Stimulated activated memory B cell treated with anti-CD40 and anti-IgM and Interleukin-4, amounts not matched to agents 10 μg/mL and 1 μg/mL and 100 μg/mL, for 72 hours (primary cell): ENCODE measurements at places on chromosomes 13 and 19.

DNA sequence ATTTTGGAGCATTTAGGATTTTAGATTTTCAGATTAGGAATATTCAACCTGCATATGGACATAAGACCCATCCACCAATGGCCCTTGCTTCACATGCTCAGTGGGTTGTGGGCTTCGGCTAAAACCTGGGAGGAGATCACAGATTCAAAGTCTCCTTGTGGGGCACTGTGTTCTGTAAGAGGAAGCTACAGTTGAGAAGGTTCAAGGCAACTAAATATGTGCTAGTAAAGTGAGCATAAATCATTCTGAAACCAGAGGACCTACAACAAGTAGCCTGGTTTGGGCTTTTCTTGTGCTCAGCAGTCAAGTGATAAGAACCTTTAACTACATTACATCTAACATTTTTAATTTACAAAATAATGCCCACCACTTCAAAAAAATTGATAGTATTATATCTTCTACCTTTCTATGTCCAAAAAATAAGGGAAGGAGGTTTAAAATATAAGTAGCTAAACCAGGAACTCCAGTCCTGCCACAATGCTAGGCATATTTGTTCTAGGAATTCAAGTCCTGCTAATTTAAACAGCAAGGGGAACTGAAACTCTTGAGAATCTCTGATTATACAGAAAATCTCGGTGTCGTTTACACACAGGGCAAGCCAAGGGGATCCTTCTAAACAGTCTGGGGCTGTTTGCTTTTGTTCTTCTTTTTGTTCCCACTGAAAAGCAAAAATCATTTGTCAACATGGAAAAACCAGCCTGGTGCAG lies 36.6 kb downstream of the FOXO1 start:
- peak; percentile 89 for ATAC-seq

DNA sequence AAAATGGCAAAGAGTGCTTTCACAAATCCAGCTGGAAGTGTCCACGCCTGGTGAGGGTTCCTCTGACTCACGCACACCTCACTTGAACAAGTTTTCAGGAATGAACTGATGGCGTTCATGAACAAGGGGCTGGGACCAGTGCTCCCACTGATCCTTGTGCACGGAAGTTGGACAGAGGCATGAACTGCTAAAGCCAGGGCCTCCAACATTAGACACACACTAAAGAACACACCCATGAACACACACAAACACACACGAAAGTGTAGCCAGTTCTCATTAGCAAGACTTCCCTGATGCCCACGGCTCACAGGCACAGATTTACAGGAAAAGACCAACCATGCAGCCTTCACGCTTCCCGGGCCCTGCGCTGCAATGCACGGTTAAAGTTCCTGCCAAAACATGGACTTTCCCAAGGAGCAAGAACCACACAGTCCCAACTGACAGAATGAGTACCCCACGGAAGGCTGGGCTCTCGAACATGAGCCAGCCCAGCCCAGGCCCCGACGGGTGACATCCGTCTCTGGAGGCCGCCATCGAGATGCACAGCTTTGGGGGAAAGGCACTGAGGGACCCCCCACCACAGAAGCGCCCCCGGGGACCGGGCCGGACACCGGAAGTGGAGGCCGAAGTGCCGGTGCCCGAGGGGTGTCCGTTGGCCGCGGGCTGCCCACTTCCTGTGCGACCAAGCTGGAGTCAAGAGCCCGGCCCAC lies 808 bp downstream of the DNMT1 start:
- peak; percentile 40 for ATAC-seq

GRCh38 chr13:89267734-89268133 lies 1596.6 kb downstream of the SLITRK5 start:
- no peak for ATAC-seq

DNA sequence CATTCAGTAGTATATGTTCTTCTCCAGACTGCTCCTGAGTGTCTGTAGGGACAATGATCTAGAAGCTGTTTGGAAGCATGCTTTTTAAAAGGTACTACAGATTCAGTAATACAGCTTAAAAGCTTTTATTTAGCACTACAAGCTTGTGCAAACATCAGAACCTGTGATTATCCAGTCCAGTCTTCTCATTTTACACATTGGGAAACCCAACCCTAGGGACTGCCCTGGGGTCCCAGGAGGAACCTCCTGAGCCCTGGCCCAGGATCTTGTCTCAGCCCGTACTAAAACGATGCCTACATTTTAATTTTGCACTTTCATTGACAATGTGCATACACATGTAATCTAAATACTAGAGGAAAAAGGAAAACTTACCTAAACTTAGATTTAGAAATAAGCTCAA lies 12.5 kb downstream of the DOCK9 start:
- ATAC-seq: no peak

GRCh38 chr13:58843567-58843966 lies 1212.0 kb downstream of the PCDH17 start:
- ATAC-seq: no peak

- ATAC-seq: no peak
Observed at GRCh38 chr13:113121183-113121927, 1.2 kb upstream of the F10 start.

GRCh38 chr13:49428041-49428763 lies 15.7 kb downstream of the CAB39L start:
- ATAC-seq: no peak

DNA sequence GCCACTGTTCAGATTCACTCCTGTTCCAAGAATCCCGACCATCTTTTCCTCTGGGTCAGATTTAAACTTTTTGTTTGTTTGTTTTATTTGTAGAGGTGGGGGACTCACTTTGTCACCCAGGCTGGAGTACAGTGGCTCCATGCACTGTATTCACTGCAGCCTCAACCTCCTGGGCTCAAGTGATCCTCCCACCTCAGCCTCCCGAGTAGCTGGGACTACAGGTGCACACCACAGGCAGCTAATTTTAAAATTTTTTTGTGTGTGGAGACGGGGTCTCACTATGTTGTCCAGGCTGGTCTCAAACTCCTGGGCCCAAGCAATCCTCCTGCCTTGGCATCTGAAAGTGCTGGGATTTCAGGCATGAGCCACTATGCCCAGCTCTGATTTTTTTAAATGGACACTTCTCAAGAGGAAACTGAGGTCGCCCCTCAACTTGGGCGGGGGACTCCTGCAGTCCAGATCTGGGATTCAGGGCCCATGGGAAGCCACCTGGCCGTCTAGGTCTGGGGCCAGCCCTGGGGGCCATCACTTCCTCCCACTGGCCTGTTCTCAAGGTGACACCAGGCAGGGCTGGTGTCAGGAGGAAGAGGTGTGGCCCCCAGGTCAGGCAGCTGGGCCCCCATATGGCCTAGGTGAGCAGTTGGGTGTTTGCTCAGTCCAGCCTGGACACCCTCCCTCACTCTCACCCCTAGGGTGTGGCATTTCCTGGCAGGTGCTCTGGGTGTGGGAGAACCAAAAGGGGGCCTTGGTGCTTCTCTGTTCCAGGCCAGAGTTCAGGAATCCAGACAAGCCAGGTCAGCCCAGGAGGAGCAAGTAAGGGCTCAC lies 1.3 kb downstream of the B3GNT3 start:
- ATAC-seq: no peak

DNA sequence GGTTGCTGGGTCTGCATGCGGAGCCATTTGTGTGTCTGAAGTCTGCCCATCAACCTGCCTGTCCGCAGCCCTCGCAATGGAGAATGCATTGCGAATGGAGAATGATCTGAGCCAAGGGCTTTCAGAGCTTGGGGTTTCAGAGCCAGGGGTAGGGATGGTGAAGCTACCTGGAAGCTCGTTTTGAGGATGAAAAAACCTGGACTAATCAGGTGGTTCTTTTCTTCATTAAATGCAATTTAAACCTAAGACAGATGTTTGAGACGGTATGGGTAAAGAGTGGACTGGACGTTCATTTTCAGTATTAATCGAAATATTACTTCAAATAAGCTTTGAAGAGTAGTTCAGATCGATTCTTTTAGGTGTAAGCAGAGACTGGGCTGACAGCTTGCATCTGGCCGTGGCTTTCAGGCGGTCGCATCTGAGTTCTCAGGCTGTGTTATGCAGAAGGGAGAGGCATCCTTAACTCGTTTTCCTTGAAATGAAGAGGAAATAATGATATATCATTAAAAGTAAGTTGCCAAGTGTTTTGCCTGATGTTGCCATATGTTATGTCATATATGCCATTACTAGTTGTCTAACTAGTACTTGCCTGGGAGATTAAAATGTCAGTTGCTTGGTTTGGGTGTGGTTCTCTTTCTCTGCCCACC lies 801 bp downstream of the MCF2L start:
- ATAC-seq: no peak

GRCh38 chr13:72599178-72599743 lies 128.2 kb downstream of the MZT1 start:
- no peak for ATAC-seq

DNA sequence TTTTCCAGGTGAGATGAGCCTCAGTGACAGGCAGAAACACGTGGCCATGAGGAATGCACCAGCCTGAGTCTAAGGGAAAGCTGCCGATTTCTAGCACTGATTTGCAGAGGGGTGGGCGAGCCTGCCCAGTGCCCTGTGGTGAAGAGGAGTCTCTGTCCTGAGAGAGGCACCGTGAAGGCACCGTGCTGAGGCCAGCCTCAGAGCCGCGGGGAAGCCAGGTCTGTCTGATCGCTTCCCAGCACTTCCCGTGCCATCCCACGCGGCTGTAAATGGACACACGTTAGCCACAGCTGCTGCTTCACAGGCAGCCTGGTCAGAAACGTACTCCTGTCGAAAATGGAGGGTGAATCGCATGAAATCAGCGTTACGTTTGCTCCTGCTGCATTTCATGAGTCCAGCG lies 79.8 kb downstream of the ATP11A start:
- no peak for ATAC-seq

- peak; percentile 17 for ATAC-seq
Observed at GRCh38 chr19:5131506-5132205, 162.7 kb downstream of the KDM4B start.

GRCh38 chr13:107392205-107392604 lies 823.1 kb downstream of the LIG4 start:
- no peak for ATAC-seq

DNA sequence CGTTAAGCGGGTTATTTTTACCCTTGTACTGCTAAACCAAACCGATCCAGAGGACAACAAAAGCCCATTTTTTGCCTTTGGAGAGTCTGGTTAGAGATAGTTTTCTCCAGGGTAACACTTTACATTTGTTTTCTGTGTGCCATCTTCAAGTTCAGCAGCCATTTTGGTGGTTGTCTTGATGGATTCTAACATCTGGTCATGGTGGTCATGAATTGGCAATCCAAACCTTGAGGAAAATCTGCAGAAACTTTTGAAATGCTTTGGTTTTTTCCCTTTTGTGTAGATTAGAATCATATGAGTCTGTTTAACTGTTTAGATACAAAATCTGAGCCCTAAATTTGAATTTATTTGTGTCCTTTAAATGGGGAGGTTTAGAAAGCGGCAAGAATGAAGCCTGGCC lies 16.6 kb downstream of the HNRNPM start:
- ATAC-seq: no peak

DNA sequence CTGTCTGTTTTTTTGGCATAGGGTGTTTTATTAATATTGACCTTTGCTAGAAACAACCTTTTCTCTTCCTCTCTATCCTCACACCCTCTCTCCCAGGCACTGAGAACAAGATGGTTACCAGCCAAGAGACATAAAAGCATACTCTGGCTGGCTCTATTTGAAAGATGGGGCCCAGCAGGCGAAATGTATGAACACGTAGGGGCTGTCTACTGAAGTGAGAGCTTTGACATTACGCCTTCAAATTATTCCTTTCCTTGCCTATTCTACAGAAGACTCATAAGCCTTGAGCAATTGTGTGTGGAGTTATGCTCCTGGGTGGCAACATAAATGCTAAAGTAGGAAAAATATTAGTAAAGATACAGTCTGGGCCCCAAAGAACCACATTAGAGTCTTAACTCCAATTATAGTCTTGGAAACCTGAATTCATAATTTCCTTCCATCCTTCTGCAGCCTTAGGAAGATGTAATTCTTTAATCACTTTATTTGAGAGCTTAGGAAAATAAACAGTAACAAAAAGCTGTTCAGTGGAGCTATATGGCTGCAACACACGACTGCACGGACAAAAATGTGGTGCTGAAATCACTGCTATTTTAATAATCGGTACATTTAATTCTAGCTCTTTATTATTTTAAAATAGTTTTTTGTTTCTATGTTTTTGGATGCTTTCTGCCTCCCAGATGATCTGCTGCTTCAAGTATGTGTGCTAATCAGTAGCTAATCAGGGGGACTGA lies 122.3 kb upstream of the RNF113B start:
- no peak for ATAC-seq
